ENCODE measurements at places on chromosomes 1 and 21.

- no peak for DNase-seq
These were observed 49.6 kb downstream of the CTTNBP2NL start for GRCh38 chr1:112445596-112445995.

DNA sequence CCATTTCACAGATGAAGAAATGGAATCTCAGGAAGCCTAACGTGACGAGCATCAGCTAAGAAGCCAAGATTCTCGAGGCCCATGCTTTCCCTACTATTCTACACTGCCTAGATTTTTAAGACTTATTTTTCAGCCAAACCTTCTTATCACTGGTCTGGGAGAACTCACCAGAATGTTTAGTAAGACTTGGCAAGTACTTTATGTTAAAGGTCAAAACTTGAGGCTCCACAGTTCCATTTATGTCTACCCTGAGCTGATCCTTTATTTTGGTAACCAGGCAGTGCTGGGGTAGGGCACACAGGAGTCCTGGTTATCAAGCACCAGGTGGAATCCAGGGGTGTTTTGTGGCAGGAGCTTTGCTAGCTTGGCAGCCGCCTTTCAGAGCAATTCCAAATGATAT is 16.8 kb downstream of the PLXNA2 start:
- no peak for DNase-seq

- DNase-seq: no peak
These were observed 146.0 kb upstream of the COL6A1 start for GRCh38 chr21:45835301-45836267.

- DNase-seq: no peak
These were observed 68.4 kb downstream of the TLR5 start for GRCh38 chr1:223074445-223075300.

- DNase-seq: no peak
These were observed 84.2 kb downstream of the PTGER3 start for GRCh38 chr1:70963374-70963773.

- no peak for DNase-seq
These were observed 13.4 kb upstream of the RNF223 start for GRCh38 chr1:1087351-1088028.

DNA sequence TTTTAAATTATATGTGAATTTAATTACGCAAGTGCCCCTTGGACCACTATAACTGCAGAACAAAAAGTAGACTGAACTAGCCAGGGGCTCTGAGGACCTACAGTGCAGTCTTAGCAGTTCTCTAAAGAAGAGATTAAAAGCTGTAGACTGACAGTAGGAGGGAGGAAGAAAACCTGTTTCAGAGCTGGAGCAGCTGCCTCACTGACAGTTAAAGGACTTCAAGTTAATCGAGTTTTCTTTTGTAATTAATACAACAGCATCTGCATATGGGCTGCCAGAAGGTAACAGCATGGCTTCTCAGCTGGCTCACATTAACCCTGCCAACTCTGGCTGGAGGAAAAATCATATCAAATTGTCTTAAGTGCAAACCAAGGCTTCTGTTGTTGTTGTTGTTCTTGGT is 19.9 kb downstream of the DSTYK start:
- DNase-seq: no peak

DNA sequence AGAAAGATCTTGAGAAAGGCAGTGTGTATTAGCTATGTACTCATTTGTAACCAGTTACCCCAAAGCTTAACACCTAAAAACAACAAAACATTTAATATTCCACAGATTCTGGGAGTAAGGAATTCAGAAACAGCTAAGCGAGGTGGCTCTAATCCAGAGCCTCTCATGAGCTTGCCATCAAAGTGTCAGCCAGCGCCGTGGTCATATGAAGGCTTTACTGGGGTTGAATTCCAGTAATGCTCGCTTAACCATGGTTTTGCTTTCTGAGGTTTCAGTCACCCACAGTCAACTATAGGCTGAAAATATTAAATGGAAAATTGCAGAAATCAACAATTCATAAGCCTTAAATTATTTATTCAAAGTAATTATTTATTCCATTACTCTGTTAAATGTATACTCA is 101.8 kb downstream of the CLIC6 start:
- DNase-seq: no peak

DNA sequence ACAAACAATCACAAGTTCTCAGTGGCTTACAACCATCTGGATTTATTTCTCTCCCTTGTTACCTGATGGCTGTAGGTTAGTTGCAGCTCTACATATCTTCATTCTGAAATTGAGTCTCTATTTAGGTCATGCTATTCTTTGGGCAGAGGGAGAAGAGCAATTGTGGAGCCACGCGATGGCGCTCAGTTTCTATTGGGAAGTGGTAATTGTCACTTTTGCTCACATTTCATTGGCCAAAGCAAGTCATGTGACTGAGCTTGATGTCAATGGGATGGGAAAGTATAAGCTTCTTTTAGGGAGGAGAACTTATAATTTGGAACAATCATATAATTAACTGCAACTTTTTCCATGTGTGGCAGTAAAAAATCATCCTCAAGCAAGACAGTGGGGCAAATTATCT is 166.5 kb downstream of the LMO4 start:
- DNase-seq: no peak

DNA sequence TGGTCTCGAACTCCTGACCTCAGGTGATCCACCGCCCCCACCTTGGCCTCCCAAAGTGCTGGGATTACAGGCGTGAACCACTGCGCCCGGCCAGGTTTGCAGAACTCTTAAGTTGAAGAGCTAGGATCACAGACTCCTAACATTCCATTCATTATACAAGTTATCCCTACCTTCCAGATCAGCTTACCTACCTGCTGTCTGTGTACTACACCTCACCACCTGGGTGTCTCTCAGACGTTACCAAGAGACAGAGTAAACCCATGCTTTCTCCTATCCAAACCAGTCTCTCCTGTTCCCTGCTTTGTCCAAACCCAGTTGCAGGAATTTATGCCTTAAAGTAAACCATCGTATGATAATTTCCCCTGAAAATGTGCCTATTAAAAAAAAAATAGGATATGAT is 123.0 kb upstream of the L1TD1 start:
- no peak for DNase-seq

DNA sequence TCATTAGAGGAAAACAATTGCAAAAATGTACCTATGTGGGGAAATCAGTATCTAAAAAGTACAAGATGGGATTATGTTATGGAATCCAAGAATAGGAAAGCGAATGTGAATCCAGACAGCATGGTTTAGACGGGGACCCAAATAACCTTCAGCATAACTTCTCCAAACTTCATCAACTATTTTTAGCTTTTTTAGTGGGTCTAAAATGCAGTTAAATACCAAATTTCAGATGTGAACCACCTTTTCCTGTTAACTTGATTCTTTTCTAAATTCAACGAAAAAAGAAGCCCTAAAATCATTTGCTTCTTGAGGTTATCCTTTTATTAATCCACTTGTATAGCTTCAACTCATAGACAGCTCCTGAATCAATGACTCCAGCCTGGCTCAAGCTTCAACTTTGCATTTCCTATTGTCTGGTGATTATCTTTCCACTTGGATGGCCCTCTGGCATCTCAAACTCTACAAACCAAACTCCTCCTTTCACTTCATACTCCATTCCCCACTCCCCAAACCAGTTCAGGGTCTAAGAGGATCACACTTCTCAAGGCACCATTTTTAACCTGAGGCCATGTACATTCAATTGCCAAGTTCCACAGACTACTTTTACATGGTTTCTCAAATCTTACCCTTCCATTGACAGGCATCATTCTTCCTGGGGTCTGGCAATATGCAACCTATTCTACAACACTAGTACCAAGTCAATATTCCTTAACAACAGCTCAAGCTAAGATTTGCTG is 7.4 kb downstream of the ERRFI1 start:
- no peak for DNase-seq

GRCh38 chr21:35651196-35651595 is 409.1 kb downstream of the SETD4 start:
- no peak for DNase-seq

DNA sequence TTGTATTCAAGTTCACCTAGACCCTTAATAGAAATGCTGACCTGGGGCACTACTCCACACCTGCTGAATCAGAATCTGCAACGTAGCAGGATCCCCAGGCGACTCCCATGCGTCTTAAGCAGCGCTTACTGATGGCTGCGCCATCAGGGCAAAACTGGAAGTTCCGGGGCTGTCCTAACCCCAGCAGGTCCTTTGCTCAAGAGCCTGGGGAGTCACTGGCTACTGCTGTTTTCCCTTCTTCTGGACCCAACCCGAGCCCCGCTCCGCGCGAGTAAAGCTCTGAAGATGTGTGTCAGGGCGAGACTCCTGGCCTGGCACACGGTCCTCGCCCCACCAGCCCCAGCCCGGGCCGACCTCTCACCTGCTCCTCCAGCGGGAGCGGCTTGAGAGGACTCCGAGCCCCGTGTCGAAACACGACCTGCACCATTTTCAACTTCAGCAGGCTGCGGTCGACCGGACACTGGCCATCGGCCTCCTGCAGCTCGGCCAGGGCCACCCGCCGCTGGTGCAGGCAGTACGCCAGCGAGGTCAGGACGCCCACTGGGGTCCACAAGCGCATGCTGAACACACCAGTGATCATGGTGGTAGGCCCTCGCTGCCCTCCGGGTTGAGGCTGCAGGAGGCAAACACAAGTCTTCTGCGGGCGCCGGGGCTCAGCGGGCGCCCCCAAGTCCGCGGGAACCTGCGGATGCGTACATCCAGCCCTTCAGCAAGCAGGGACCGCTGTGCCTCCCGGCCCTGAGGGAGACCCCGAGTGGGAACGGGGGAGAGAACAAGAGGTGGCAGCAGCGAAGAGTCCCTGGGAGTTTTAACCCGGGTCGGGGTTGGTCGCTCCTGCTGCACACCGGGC is 630 bp downstream of the ACP6 start:
- DNase-seq: peak; percentile 70

- DNase-seq: peak; percentile 61
These were observed at the start of gene CSTB for GRCh38 chr21:43775795-43776430. Gene CSTB (minus strand): TSS chr21:43776308. CDS start chr21:43776269, 39 bp downstream.

DNA sequence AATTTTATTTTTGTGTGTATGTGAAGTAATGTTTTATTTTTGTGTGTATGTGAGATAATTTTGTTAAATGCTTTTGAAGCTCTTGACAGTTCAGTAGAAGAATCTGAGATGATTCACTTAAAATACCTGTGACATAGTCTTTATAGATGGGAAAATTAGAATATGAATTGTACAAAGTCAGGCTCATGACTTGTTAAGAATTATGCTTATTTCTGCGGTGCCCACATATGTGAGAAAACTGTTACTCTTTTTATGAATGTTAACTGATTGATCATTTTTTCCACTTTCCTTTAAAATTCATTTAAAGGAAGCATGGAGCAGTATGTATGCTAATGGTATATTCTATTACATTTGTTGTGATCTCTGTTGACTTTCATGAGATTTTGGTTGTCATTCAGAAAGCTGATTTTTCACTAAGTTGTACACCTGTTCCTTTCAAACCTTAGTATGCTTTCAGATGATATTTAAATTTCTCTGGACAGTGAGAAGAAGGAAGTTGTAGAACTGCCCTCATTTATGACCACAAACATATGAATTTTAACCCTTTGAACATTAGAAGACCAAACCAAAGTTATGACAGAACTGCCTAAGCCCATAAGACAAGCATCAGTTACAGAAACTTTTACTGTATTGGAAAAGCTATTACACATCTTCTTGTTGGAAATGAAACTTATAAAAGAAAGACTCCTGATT is 110.1 kb downstream of the POU2F1 start:
- no peak for DNase-seq

DNA sequence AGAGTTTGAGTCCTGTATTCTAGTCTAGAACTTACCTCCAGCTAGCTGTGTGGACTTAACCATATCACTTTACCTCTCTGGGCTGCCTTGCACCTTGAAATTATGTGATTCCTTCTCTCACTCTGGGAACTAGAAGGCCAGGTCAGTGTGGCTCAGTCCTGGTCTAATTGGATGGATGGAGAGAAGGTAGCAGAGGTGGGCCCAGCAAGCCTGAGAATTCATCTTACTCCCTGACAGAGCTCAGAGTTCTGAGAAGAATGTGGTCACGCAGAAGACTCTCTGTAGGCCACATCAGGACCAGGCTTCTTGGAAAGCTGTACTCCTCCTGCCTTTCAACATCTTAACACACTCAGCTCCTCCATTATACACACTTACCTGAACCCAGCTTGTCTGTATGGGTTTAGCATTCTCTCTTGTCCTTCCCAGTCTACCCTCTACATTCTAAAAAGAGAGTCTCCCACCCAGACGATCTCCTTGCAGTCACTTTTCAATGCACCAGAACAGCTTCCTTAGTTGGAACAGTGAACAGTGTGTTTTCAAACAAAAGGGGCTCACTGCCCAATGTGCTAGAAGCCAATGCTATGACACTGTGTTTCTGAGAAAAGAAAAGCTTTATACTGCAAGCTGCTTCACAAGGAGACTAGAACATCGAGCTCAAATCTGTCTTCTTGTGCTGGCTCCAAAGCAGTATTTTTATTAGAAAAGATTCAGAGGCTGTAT is 60.5 kb downstream of the CAPN9 start:
- DNase-seq: peak; percentile 27

GRCh38 chr1:233627823-233628222 is 13.9 kb downstream of the KCNK1 start:
- DNase-seq: no peak

DNA sequence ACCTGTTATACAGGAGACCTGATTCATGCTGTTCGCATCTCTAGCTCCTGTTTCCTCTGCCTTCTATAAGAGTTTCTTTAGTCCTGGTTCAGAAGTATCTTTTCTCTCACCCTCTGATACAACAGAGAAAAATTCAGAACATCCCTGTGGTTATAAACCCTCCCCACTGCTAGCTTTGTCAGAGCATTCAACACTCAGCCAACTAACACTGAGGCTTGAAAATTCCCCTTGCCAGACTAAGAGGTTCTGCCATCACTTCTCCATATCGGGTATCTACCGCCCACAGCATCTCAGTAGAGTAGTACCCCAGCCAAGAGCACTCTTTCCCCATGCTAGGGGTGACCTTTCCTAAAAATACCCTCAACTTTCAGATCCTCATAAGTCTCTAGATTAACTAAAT is 19.6 kb upstream of the PIK3R3 start:
- DNase-seq: no peak

DNA sequence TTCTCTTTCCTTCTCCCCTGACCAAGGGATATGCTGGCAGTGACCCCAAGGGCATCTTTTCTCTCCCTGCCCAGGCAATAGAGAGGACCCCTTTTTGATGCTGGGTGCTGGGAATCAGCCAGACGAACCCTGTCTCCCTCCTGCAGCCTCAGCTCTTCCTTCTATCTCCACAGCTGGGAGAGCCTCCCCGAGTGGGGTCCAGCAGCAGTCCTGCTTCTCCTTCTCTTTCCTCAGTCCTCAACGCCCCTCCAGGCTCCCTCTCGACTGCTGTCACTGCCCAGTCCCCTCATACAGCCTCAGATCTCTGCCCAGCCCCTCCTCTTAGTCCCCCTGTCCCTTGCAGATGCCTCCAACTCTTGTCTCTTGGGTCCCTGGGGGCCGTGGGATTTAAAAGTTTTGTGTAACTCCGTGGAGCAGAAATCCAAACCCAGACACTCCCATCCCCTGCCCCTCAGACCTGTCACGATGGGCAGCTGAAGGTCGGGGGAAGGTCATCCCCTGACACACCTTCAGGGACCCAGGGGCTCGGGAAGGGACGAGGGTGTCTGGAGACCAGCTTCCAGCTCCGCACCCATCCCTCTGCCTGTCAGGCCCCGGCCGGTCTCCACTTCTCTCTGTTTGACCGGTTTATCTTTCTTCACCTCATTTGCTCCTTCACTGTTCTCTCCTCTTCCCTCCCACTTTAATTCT is 5.8 kb upstream of the ETV3L start:
- DNase-seq: no peak

GRCh38 chr1:178847396-178847849 is 23.5 kb downstream of the ANGPTL1 start:
- DNase-seq: no peak
